Right ventricle myocardium inferior (tissue), 1 donor: ENCODE measurements at places on chromosomes 3 and 15.

GRCh38 chr3:124824286-124824915 lies 62.8 kb downstream of the ITGB5 start:
- DNase-seq: no peak

GRCh38 chr3:178673529-178673928 lies 137.3 kb downstream of the KCNMB2 start:
- no peak for DNase-seq

- no peak for DNase-seq
These were observed 22.4 kb downstream of the IFT122 start for GRCh38 chr3:129462361-129462968.

- DNase-seq: no peak
These were observed 39.5 kb downstream of the ZBTB11 start for GRCh38 chr3:101637451-101637850.

DNA sequence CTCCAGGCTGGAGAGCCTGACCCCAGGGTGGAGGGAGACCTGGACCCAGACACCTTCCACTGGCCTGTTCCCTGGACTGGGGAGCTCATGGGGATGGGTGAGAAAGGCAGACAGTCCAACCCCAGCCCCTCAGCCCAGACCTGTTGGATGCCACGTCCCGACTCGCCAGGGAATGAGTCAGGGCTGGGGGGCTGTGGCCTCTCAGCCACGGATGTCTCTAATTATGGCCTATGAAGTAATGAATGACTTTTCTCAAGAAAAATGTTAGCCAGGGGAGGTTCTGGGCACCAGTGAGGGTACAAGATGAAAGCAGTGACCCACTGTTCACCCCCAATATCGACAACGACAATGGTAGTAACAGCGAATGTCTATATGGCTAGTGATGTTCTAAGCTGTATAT lies 107.0 kb upstream of the RPL32 start:
- DNase-seq: no peak

- DNase-seq: no peak
These were observed 57.0 kb downstream of the SRGAP3 start for GRCh38 chr3:9192248-9193025.

DNA sequence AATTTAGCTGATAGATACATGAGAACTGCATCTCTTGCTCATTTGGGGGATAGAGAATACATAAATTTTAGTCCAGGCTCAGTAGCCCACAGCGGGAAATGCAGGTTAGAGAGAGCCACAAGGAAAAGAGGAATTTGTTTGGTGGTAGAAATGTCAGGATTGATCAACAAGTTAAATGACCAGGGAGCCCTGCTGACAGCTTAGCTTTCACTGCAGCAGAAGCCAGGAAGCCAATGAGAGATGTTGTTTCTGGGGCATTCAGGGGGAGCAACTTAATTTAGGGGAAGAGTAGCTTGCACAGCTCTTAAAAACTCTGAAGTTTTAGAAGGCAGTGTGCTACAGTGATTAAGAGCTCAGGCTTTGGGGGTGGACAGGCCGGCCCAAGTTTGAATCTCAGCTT lies 22.7 kb downstream of the ARHGEF26 start:
- DNase-seq: no peak
